ENCODE measurements at places on chromosomes 5 and 9.
A peak's percentile ranks its signal among the peaks of the same experiment; 100 is the strongest.

- no peak for DNase-seq
Observed at GRCh38 chr5:54769746-54770145, 215.6 kb downstream of the ESM1 start.

- DNase-seq = no peak
Observed at GRCh38 chr9:100428871-100429654, 2.1 kb downstream of the MSANTD3 start.

DNA sequence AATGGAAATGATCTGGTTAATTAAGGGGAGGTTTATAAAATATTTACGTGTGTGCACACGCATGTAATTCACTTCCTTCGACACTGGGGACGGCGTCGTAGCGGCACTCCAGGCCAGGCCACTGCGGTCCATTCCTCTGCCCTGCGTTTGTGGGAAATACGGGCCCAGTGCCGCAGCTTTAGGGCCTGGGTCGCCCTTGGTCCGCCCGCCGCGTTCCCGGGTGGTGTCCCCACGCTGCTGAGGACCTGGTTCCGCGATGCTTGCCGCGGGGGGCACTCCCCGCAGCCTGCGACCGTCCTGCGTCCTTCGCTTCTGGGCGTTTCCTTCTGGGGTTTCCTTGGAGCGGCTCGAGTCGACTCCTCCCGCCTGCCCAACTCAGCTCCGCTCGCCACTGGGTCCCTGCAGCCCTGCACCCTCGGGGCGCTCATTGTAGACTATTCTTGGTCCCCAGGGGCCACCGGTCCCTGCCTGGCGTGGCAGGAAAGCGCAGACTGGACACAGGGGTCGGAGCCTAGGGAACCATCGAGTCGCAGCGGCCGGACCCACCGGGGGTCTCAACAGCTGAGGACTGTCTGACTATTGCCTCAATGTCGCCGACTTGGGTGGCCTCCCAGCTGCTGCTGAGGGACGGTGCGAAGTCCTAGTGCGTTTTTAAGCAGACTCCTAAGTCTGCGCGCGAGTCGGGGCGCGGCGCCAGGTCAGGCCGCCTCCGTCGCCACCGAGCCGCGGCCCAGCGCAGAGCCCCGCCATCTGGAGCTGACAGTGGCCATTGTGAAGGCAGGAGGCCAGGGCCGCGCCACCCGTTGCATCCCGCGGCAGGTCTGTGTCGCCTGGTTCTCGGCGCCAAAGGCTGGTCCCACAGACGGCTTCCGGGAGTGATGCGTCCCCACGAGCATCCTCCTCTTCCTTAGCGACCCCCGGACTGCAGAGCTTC, 4.4 kb upstream of the IRX1 start:
- DNase-seq = no peak

DNA sequence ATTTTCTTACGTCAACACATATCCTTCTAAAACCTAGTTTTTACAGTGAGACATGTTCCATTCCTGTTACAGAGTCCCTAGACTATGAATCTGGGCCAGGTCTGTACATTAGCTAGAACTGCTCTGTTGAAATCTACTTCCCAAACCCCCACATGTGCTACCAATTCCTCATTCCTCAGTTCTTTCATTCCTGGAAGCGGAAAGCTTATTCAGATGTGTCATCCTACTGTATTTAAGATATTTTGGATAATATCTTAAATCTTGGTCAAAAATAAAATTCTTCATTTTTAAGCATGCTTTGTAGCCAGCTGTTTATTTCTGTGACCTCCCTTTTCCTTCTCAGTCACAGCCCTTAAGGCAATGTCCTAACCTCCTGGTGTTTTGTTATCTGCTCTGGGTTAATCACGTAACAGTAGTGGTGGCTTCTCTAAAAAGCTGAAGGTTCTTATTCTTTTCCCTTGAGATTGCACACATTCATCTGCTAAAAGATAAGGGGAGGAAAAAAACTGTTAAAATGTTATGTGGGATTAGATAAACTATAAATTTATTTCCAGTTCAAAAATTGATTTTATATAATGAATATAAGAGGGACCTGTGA, 35.6 kb downstream of the GLRX start:
- DNase-seq = no peak

- DNase-seq = no peak
Observed at GRCh38 chr5:170206216-170206615, 26.6 kb upstream of the C5orf58 start.

GRCh38 chr9:87497604-87498045, at the start of gene DAPK1:
Gene DAPK1, plus strand, starts transcription at chr9:87497867. Its CDS starts 1,211 bp downstream, at chr9:87499078.
- no peak for DNase-seq

DNA sequence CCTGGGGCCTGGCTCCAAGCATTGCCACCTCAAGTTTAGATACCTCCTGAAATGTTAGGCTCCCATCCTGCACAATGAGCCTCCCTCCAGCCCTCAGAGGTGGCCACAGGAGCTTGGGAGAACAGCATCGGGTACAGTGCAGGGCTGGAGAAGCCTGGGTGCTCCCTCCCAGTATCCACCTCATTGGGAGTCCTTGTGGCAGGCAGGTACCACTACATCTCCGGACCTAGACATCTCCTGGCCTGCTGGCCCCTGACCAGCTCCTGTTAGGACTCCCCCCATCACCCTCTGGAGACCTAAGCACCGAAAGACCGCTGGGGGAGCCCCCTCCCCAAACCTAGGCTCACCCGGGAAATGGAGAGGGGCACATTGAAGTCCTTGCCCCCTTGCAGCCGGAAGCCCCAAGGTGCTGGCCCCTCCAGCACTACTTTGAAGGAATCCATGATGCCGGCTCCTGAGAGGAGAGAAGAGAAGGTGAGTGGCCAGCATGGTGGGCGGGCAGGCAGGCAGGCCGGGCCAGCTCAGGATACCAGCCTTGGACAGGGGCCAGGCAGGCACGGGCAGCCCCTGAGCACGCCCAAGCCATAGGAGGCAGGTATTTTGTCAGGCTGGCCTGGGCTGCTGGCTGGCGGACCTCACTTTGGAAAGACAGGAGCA, 1.2 kb downstream of the PDLIM7 start:
- DNase-seq = no peak

DNA sequence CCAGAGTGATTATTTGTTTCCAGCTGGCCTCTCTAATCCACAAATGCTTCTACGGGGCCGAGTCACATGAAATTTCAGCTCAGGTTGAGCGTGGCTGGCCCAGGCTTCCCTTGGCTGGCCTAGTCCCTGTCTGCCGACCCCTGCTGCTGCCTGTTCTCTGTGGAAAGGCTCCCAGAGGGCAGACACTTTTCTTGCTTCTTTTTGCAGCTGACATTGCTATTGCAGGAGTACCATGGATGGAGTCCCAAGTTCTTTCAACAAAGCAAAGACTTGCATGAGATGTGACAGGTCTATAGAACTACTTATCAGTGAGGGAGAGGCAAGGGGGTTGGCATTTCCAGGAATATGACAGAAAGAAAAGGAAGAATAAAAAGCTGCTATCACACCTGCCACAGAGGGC, 287.4 kb upstream of the ARRDC3 start:
- DNase-seq = no peak

DNA sequence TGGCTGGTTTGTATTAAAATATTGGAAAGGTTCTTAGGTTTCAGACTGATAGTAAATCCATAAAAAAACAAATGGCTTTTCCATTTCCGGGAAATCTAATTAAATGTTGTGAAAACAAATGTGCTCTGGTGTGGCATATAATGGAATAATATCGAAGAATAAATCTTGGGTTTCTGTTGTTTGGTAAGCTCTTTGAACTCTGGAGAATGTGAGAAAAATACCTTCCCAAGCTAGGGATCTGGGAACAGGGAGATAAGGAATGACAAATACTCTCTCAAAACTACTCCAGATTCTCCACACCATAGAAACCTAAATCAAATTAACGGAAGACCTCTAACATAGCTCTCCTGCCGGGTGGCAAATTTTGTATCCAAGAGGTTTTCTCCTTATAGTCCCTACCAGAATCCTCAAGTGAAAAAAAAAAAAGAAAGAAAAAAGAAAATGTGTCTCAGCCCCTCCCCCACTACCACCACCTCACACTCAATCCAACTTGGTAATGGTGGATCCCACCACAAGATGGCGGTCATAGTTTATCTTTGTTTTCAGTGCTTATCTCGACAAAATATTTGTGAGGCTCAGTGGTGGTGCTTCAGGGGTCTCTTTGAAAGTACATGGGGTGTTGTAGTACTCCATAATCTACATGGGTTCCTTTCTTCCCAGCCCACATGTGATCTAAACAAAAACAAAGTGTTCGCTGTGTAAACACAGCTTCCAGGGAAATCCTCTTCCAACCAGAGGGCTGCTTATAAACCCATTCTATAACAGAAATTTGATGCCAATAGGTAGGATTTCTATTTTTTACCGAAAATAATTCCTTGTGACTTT, 54.5 kb upstream of the FST start:
- no peak for DNase-seq

DNA sequence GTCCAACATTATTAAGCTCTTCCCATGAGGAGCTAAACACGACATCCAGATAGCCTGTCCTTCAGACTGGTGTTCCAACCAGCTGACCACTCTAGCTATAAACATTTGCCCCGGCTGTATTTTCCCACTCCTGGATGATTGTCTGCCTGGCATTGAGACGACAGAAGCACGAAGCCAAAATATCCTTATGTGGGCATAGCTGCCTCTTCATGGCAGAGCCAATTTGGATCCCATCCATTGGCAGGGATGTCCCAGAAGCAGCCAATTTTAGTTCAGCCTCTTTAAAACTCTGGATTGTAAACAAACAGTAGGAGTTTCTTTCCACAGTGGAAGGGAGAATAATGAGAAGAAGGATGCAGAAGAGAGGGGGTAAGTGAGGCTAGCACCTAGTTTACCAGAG, 507.6 kb downstream of the CETN3 start:
- no peak for DNase-seq

GRCh38 chr5:121897341-121897740, 45.7 kb downstream of the FTMT start:
- DNase-seq = no peak

- peak; percentile 62 for DNase-seq
Observed at GRCh38 chr9:27572566-27572917, 739 bp downstream of the C9orf72 start.

- DNase-seq = no peak
Observed at GRCh38 chr5:73812962-73813588, 187.1 kb downstream of the ARHGEF28 start.

DNA sequence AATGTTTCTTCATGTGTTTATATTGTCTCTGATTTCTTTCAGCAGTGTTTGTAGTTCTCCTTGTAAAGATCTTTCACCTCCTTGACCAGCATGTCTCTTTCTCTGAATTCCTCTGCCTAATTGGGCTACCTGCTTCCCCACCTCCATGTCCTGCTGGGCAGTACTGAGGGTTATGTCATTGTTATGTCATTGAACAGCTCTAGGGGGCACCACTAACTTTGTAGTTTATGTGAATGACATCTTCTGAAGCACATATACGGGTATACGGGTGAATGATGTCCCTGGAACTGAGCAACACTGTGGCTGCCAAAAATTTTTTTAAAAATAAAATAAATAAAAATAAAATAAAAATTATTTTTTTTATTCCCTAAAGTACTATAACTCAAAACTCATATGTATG, 16.9 kb upstream of the SNCAIP start:
- DNase-seq = no peak

- DNase-seq = no peak
Observed at GRCh38 chr5:74179179-74179578, 461.3 kb downstream of the ENC1 start.

- no peak for DNase-seq
Observed at GRCh38 chr5:179595916-179596315, 27.6 kb downstream of the HNRNPH1 start.

- DNase-seq = no peak
Observed at GRCh38 chr9:121887553-121888437, 205.3 kb downstream of the TTLL11 start.

DNA sequence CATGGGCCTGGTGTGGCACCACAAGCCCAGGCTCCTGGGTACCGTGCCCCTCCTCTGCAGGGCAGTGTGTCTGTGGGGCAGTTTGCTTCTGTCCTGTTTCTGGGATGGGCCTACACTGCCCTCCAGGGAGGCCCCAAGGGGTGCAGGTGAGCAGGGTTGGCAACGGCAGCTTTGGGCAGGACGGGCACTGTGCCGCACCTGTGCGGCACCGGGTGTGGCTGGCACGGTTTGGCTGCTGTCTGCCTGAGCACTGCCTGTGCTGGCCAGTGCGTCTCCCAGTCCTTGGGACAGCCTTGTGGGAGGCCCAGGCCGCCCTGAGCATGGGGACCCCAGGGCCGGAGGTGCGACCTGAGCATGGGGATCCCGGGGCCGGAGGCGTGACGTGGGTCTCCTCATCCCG, 37.2 kb downstream of the RXRA start:
- no peak for DNase-seq

DNA sequence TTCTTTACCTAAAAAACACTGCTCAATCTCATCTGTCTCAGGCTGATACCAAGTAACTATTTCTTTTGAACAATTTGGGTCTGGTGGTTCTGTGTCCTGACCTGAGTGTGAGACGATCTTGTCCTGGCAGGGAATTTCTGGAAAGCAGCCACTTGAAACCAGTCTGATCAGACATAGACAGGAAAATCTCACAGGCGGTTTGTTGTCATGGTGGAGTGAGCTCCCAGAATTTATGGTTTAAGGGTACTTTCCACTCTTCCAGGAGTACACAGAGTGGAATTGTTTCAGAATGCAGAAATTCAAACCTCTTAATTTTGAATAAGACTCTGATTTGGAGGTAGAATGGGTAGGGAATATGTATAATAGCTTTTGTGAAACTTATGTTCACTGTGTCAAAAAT, 268.2 kb downstream of the ISL1 start:
- DNase-seq = no peak

DNA sequence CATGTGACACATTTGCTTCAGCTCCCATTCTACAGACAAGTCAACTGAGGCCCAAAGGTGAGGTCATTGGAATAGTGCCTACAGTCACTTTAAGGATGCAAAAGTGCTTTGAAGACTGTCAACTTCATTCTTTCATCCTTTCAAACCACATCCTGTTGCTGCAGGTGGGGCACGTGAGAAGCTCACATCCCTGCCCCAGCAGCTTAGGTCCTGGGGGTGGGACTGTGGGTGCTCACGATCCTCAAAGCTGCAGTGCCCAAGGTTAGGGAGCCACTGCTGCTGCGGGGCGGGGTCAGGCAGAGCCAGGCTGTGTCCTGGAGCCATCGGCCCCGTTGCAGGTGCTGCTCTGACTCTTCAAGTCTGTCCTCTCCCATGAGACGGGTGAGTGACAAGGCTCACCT, 57.9 kb upstream of the IER5L start:
- peak; percentile 86 for DNase-seq

- no peak for DNase-seq
Observed at GRCh38 chr9:90839183-90839728, 37.6 kb downstream of the SYK start.

GRCh38 chr5:157471709-157472108, 11.7 kb downstream of the NIPAL4 start:
- no peak for DNase-seq

- DNase-seq = peak; percentile 26
Observed at GRCh38 chr5:65790371-65791163, 68.6 kb downstream of the NLN start.

DNA sequence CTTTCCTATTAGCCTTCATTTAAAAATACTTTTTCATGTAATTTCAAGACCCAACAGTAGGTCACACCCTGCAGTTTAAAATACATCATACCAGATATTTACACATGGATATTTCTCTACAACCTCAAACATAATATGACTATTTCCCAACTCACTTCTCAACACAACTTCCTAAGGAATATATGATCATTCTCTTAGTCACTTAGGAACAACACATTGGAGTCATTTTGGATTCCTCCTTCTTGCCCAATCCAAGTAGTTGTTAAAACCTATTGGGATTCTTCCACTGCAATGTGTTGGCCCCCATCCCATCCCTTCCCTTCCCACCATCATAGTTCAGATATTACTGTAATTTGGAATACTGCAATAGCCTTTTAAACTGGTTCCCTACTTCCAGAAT, 145.5 kb downstream of the DCP2 start:
- no peak for DNase-seq

- no peak for DNase-seq
Observed at GRCh38 chr5:100493996-100494395, 41.2 kb upstream of the FAM174A start.
